ENCODE measurements at places on chromosomes 7 and 10.
A peak's percentile ranks its signal among the peaks of the same experiment; 100 is the strongest.

GRCh38 chr10:35889971-35890675 lies 248.0 kb upstream of the FZD8 start:
- no peak for DNase-seq

DNA sequence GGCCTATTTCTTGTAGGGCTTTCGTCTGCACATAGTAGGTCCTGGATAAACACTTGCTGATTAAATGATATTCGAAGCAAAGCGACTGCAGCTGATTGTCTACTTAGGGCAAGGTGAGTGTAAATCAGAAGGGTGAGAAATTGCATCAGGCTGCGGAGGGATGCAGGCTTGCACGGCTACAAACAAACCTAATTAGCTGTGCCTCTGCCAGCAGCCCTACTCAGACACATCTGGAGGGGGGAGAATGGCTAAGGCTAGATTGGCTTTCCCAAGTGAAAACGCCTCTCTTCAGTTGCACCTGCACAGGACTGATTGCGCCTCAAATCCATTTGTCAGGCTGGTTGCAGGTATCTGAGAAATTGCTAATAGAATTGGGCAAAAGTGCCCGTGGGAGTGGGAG lies 247.5 kb downstream of the DPP6 start:
- DNase-seq, result no peak

- DNase-seq, result no peak
These were observed 17.3 kb downstream of the ZNF438 start for GRCh38 chr10:31014161-31014875.

- DNase-seq, result no peak
These were observed 66.9 kb downstream of the BBS9 start for GRCh38 chr7:33196221-33196620.

DNA sequence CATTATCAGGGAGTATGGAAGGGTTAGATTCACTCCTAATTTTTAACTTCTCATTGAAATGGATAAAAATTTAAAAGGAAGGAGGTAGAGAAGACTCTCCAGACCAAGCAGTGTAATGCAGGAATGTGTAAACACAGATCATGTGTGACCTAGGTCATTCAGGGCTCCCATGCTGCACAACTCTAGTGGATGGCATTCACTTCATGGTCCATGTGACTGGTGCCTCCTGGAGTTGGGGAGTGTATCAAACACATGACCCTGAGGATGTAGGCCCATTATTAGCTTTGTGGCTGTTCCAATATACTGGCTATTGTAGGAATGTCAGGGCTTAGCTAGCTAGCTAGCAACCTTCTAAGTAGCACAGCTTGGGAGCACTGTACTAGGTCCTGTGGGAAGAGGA lies 109.9 kb downstream of the SLC25A13 start:
- no peak for DNase-seq

GRCh38 chr10:67110286-67110685 lies 184.4 kb downstream of the LRRTM3 start:
- DNase-seq, result no peak

DNA sequence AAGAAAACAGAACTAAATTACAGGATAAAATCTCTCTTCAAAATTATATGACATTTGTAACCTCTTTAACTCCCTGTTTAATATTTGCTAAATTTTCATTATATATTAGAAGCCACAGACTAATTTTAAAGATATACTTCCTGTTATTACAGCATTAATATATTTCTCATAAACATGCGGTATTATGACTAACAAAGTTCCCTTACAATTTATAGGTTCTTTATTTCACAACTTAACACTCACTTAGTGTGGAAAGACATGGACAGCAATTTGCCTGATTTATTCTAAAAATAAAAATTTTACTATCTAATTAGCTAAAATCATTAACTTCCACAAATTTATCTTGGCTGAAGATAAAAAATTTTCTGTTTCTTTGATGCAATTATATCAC lies 29.0 kb downstream of the CTNNA3 start:
- DNase-seq, result no peak

DNA sequence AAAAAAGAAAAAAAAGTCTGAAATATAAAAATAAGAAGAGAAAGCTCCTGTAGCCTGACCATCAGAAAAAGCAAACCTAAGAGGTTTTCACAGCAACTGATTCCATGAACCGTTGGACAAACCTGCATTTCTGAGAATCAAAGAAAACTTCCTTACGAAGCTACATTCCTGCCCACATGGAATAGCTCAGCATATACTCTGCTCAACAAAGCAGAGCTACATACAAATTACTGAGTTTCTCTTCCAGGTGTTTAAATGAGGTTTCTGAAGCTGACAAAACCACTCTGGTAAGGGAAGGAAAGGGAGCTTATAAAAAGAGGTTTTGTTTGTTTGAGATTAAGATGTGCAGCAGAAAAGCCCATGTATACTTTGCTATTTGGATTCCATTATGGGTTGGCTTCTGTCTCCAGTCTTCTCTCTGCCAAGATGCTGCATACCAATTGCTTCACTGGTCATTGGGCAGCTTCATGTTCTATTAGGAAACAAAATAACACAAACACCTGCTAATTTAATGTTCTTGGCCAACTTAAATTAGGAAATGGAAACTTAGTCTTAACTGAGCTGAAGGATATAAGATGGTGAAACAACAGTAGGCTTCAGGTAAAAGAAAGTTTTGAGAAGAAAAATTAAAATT lies 314.1 kb downstream of the LRRTM3 start:
- DNase-seq, result no peak

DNA sequence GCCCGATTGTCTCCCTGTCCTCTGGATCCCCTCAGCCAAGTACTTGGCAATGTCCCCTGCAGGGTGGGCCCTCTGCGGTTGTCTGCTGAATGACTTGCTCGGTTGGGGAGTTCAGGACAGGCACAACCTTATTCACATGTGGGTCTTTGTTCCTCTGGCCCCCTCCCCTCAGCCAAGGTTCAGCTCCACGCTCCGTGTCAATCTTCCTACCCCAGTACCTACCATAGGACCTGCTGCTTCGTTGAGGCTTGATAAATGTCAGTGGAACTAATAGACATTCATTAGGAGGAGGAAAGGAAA lies 7.1 kb downstream of the CPA5 start:
- DNase-seq, result no peak

DNA sequence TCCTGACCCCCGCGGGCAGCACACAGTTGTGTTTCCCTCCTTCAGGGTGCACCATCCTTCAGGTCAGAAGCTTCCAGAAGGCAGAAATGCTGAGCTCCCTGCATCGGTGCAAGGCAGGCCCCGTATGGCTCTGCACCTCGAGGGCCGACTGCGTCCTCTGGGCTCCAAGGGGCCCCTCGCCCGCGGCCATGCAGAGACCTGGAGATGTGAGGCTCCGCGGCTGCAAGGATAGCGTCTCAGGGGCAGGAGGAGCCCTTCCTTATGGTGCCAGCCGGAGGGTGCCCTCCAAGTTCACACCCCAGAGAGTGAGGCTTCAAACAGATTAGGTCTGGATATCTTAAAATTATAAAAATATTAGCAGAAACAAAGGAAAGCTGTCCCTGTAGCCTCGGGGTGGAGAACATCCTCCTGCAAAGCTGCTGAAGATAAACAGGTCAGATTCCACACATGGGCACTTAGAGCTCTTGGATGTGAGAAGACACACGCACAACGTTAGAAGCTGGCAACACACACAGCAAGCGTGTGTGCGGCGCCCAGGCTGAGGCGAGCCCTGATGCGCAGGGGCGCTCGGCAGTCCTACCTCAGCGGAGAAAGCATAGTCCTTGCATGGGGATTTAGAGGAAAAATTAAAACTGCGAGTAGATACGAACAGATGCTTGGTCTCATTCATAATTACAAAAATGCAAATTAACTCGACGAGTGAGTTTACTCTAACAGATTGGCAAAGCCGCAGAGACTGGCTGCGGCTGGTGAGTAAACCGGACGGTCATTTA lies 20.4 kb downstream of the KNDC1 start:
- no peak for DNase-seq

GRCh38 chr10:51964630-51965029 lies 265.2 kb upstream of the CSTF2T start:
- DNase-seq, result no peak

GRCh38 chr10:91194497-91195179 lies 25.8 kb upstream of the PCGF5 start:
- no peak for DNase-seq

- no peak for DNase-seq
These were observed 173.4 kb downstream of the NPSR1 start for GRCh38 chr7:34831436-34831835.

DNA sequence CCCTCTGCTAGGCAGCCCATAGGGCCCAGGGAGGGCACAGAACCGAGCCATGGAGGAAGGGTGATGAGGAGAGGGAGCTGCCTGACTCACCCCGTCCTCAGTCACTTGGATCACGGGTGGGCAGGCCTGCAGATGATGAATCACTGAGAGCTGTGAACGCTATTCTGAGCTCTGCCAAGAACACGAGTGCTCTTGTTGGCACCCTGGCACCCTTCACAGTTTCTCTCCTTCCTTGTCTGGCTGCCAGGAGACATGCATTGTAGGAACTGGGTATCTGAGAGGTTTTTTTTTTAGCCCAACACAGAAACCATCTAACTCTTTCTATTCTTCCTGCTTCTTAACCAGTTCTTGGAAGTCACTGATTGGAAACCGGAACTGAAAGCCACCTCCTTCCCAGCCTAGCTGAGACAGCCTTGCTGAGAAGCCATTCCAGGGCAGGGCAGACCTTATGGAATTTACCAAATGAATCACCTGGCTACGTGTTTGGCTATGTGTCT lies 82.1 kb downstream of the SLC37A3 start:
- DNase-seq, result peak; percentile 17

GRCh38 chr7:27526611-27527347 lies 135.9 kb downstream of the HIBADH start:
- no peak for DNase-seq

- no peak for DNase-seq
These were observed 9.0 kb downstream of the IQCE start for GRCh38 chr7:2567679-2568278.

GRCh38 chr7:14751461-14751860 lies 151.1 kb downstream of the DGKB start:
- DNase-seq, result no peak

GRCh38 chr7:29588900-29589696 lies 25.5 kb downstream of the PRR15 start:
- no peak for DNase-seq

GRCh38 chr7:36802459-36803135 lies 78.3 kb upstream of the AOAH start:
- DNase-seq, result no peak

DNA sequence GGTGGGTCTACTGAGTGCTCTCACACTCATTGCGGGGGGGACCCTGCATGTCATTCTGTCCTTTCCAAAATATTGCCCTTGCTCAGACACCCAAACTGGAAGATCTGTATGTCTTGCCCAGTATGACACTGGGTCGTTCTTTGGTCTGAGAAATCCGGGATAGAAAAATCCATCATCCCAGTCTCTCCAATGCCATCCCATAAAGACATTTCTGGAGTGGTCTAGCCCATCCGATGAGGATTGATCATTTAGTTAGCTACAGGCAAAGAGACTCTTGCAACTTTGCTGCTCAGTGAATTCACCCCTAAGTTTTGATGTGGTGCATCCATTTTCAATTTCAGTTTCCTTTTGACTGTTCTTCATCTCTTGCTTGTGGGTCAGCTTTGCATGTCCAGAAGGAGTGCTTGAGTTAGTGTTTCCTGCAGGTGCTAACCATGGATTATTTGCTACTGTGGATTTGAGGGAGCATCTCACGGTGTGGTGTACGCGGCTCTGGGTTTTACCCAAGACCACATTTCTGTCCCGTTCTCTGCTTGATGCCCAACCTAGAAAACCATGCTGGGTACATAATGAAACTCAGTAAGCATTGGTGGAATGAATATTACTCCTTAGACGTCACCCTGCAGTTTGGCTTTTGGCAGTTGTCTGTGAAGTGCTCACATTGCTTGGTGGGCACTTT lies 247.0 kb upstream of the MKI67 start:
- DNase-seq, result no peak

DNA sequence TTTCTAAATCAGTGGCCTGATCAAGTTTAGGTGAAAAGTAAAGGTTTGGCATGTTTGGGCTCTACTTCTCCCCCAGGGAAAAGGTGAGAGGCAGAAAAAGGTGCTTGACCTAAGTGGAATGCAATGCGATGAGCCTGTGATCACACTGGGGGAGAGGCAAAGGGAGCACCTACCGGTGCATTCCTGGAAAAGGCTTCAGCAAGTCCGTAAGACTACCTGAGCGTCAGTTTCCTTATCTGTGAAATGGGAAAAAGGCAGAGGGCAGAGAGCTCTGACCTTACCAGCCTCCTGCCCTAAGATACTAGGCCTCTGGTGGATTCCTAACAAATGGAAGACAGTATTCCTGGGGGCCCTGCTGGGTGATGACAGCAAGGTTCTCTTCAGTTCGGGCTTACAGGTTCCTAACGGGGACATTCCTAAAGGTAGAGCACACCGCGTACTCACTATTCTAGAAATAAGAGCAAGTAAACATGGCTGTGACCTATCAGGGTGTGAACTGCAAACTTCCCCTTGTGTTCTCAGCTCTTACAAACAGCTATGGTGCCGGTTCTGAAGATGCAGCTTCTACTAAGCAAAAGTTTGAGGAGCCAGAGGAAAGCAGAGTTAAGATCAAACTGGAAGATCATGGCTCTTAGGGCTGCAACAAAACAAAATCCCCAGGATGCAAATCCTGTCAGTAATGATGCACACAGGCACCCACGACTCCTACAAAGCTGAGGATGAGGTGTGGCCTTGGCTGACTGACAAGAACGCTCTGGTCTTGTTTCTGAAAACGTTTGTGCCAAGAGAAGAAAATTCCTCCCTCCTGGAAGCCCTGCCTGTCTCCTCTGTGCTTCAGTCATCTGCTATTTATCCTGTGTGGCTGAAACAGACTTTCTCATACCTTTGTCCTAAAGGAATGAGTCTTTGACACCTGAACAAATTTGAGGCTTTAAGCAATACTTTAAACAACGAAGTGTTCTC lies 13.3 kb upstream of the ACSL5 start:
- DNase-seq, result no peak

DNA sequence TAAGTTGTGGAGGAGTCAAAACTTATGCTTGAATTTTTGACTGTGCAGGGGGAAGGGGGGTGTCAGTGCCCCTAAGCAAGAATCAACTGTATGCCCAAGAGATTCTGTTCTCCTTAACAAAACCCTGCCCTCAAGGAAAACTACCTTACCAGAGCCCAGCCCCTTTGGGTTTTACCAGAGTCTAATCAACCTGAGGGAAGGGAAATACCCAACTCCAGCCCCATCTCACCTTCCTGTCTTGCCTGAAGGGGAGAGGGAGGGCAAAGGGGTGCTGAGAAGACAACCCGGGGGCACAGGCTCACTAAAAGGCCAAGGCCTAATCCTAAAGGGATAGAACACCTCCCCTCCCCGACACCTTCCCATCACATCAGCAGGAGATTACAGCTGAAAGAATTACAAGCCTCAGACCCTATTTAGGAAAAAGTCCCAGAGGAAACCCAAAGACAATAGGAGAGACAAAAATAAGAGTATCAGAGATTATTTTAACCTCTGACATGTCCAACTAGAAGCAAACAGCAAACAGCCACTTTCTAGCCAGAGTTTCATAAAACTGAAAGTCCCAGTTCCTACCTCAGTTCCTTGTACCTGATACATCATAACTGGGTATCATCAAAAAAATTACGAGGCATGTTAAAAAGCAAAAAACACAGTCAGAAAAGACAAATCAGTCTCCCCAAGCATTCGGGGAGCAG lies 26.8 kb upstream of the C7orf33 start:
- DNase-seq, result no peak
